Caco-2 (cell line): ENCODE measurements at places on chromosomes 5 and 9.

DNA sequence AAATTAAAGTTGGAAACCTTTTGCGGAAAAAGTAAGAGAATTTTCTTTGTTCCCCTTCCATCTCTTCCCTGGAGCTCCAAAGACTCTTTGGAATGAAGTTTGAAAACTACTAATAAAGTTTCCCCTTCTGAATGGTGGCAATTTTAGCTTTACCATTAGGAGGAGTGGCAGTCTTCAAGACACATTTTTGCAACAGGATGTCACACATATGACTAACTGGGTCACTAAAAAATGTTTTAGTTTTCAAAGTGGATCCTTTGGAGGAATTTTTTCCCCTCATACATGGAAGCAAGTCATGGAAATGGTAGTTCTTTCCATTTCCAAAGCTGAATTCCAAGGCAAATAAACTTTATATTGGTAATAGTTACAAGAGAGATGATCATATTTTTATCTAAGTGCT is 15.6 kb downstream of the FBXO4 start:
- DNase-seq: no peak

DNA sequence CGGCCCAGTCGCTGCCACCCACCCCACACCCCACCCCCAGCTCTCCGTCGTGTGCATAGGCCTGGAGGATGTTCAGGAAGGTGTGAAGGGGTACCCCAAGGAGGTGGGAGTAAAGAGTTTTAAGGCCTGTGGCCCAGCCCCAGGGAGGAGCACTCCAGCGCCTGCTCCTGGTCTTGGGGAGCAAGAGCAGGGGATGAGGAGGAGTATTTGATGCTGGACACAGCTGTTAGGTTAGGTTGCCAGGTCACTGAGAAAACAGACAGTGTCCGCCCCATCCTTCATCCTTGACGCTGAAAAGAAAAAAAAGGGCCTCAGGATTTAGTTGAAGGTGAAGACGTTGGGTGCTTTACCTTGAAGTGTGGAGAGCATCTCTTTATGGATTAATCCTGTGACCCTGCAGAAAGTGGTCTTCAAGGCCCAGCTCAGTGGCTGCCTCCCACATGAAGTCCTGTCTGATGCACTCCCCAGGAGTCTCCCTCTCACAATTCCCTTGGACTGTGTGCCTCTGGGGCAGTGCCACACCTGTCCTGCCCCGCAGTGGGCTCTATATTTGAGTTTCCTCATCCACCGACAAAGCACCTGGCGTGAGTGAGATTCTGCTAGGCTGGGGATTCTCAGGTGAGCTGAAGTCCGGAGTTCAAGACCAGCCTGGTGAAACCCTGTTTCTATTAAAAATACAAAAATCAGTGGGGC is 101.8 kb downstream of the SPRY4 start:
- no peak for DNase-seq

GRCh38 chr5:157548513-157549282 is 26.9 kb downstream of the ADAM19 start:
- DNase-seq: no peak

DNA sequence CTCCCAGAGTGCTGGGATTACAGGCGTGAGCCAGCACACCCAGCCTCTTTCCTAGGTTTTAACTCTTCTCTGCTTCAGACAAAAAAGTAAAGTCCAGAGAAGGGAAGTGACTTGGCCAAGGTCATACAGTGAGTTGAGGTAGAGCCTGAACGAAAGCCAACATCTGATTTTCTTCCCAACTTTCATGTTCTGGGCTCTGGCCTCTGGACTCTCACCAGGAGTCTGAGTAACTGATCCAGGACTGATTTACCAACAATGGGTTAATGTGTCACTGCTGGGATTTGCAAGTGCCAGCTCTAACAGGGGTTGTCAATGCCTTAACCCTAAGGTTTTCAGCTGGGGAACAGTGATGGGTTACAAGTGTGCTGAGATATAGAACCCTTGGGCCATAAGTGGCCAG is 32.2 kb upstream of the LARP1 start:
- DNase-seq: no peak

GRCh38 chr5:156534085-156534484 is 207.1 kb downstream of the SGCD start:
- DNase-seq: no peak

DNA sequence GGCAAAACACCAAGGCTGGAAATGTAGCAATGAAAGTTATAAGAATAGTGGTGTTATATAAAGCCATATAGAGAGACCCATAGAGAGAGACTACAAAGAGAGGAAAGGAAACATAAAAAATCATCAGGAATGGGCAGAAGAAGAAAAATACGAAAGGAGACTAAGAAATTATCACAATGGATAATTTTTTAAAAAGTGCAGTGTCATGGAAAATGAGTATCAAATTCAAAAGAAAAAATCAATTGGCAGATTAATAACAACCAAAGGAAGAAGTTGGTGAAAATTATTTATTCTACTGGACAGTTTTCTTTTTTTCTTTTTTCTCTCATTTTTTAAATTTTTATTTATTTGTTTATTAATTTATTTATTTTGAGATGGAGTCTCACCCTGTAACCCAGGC is 1488.4 kb upstream of the WWC1 start:
- no peak for DNase-seq

GRCh38 chr5:15080219-15080618 is 208.6 kb upstream of the ANKH start:
- no peak for DNase-seq

- peak; percentile 89 for DNase-seq
These were observed 371 bp upstream of the PITX1 start for GRCh38 chr5:135034236-135034962.

DNA sequence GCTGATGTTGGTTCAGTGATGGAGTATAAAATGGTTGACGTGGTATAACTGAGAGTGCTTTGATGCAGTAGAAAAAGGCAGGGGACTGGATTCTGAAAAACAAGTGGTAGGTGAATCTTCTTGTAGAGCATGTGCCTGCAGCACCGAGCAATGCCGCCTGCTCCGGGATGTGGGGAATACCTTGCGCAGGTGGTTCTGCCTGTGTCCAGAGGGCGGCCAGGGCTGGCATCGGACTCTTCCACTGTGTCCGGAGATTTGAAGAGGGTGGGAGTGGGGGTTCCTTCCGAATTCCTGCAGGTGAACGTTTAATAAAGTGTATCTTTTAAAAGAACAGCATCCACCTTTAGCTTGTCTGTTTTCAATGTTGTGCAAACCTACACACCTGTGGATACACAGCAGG is 238.0 kb downstream of the FANCC start:
- no peak for DNase-seq

- DNase-seq: no peak
These were observed 7.8 kb upstream of the TGFBI start for GRCh38 chr5:136021016-136021405.

DNA sequence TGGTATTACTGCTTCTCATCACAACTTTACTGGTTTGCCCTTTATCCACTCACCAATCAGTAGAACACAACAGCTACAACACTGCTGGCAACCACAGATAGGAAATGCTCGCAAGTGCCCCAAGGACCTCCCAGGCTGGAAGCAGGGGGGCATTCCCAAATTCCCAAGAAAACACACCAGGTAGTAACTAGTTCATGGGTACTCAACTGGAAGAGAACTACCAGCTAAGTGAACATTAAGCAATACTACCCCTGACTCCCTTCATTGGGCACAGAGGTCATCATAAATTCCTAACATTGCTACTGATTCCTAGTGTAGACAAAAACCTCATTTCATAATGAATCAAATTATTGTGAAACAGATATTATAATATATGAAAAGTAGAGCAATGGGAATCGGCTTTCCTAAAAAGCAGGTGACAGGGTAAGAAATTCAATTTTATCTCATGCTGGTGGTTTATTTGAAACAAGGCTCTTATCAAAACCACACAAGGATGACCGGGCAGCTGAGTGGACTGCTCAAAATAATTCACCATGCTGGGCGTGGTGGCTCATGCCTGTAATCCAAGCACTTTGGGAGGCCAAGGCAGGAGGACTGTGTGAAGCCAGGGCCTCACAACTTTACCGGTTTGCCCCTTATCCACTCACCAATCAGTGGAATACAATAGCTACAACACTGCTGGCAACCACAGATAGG is 81.6 kb downstream of the TLE1 start:
- no peak for DNase-seq

GRCh38 chr5:136731241-136731900 is 366.0 kb upstream of the TRPC7 start:
- no peak for DNase-seq

DNA sequence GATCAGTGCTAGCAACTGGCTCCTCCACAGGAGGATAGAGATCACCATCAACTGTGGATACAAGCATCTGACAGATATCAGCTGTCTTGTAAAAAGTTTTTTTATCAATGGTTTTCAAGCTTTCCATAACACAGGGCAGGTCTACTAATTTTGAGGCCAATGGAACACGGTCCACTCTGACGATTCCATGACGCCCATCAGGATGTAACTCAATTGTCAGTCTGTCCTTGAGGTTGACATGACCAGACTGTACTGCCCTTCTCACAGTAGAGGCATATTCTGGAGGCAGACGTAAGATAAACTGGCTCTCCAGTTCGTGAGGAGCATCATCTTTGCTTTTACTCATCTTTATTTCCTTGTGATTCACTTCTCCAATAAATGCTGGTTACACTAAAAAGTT is 885 bp downstream of the TAF7 start:
- DNase-seq: no peak

- no peak for DNase-seq
These were observed 101.0 kb upstream of the DMAC1 start for GRCh38 chr9:7900541-7900940.

DNA sequence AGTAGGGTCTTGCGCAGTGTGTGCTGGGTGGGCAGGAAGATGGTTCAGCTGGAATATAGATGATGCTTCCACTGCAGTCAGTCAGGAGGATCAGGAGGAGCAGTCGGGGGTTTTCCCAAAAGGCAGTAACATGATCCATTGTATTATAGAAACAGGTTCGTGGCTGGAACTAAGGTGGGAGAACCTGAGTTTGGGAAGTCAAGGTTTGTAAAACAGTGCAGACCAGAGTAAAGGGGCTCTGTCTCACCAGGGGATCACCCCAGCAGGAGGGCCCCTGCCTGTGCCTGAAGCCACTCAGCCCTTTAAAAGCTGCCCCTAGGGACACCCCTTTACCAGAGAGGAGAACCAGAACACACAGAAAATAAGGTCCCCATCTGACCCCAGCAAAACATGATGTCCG is 213.4 kb downstream of the AUH start:
- no peak for DNase-seq

- DNase-seq: no peak
These were observed 1.3 kb downstream of the AK1 start for GRCh38 chr9:127876026-127876763.

GRCh38 chr5:94562327-94562971 is 56.0 kb downstream of the KIAA0825 start:
- DNase-seq: no peak

DNA sequence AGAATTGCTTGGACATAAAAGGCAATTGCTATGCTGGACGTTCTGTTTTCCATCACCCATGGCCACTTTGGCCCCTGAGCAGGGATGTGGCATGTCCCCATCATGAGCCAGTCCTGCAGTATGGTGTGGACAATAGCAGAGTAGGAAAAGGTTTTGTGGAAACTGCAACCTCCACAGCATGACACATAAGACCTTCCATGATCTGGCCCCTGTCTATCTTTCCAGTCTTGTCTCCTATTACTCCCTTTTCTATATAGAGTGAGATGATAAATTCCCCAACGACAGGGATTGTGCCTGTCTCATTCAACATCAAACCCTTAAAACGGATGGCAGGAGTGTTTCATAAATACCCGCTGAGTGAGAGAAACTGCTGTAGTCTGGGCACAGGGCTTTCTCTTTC is 174.7 kb upstream of the PTCH1 start:
- DNase-seq: no peak

- DNase-seq: no peak
These were observed 129.9 kb upstream of the RPS23 start for GRCh38 chr5:82408033-82408432.

GRCh38 chr9:76657265-76657664 is 107.0 kb upstream of the PCA3 start:
- no peak for DNase-seq

GRCh38 chr5:157610990-157611389 is 35.4 kb upstream of the ADAM19 start:
- DNase-seq: no peak
